Upper lobe of left lung (tissue), 6 donors: ENCODE measurements at places on chromosomes 12 and 14.

GRCh38 chr12:108696111-108696995 lies 35.0 kb downstream of the CORO1C start:
- peak overlapping the region; percentile 70 for H3K27ac ChIP-seq
- no peak for DNase-seq
- peaks cover 51% of the 10 kb centered on the region for H3K4me1 ChIP-seq
- H3K4me3 ChIP-seq = no peak overlapping the region

DNA sequence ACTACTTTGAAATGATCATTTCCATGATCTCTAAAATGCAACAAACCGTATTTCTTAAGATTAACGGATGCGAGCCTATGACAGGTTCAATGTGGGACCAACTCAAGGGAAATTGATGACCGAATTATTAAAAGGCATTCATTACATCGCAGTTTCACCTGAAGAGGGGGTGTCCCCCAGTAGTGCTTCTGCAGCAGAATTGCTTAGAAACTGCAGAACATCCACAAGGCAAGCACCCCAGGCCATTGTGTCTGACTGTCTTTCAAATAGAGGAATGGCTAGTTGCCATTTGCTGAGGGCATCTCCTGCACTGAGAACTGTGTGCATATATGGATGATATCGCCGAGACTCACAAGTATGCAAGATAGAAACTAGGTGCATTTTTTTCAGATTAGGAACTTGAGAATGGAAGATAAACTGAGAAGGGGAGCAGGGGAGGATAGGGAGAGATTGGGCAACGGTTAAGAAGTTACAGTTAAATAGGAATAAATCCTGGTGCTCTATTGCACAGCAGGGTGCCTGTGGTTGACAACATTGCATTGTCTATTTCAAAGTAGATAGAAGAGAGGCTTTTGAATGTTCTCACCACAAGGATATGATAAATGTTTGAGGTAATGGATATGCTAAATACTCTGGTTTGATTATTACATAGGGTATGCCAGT lies 234.3 kb upstream of the PLEKHG7 start:
- H3K4me3 ChIP-seq = no peak overlapping the region
- H3K36me3 ChIP-seq = no peaks in the 10 kb centered on the region

DNA sequence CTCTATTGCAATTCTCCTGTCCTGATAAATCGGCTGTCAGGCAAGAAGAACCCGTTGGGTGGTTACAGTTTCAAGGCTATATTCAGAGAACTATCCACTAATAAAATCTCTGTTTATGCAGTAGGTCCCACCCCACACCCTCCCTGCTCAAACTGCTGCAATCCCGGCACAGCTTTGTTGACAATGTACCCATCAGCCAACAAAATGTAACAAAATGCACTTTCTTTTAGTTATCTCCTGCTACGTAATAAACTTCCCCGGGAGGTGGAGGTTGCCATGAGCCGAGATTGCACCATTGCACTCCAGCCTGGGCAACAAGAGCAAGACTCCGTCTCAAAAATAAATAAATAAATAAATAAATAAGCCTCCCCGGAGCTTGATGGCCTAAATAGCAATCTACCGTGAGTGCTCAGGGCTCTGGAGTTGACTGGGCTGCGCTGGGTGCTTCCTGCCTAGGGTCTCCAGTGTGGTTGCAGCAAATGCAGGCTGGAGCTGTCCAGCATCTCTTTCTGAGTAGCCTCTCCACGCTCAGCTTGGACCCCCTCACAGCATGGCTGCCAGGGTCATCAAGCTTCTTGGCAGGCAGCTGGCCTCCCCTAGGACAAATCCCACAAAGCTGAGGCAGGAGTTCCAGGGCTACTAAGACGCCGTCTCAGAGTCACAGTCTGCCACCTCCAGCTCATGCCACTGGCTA lies 43.2 kb upstream of the FBRSL1 start:
- no peaks in the 10 kb centered on the region for H3K36me3 ChIP-seq
- H3K4me1 ChIP-seq = peaks cover 12% of the 10 kb centered on the region
- peak overlapping the region; percentile 37 for H3K4me3 ChIP-seq
- H3K27me3 ChIP-seq = no peaks in the 10 kb centered on the region

DNA sequence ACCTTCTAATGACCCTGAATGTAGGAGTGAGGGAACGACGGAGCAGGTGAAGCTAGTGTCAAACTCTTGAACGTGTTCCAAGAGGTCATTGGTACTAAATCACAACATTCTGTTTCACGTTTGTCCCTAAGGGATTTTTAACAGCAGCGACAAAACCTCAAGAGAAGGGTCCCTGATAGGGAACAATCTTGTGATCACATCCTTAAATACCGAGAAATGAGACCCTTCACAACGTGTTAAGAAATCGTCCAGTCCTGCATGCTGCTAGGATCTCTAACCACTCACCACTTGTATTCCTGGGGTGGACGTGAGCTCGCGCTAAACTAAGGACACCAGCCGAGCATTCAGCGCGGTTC lies 134.1 kb upstream of the KRAS start:
- H3K4me1 ChIP-seq = peaks cover 5% of the 10 kb centered on the region
- peak overlapping the region; percentile 98 for H3K27ac ChIP-seq
- H3K36me3 ChIP-seq = no peaks in the 10 kb centered on the region

DNA sequence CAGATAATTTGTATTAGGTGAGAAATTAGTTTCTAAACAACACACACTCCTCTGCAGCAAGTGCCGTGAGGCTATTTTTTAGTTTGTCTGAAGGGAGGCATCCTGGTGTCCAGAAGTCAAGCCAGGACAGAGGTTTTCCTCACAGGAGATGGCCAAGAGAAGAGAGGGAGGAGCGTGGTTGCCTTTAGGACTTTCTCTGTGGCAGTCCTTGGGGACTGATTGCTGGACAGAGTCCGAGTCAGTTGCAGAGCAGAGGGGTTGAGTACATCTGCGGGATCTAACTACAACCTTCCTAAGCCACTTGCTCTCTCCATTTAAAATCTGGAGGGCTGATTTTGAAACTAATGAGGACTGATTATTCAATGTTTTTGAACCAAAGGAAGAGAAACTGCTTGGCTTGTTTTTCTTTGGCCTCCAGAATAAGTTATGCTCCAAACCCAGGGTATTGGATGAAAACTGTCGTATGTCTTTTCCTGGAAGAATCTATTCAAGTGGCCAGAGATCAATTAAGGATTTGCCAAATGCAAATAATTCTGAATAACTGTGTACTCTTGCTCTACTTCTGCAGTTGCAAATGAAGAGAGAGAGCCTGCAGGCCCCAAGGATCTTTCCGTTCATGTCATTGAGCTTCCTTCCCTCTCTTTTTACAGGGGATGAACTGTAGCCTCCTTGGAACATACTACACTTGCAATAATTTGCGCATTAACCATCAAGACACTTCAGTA lies 1.2 kb downstream of the SLCO1C1 start:
- H3K4me3 ChIP-seq = no peak overlapping the region
- H3K36me3 ChIP-seq = no peaks in the 10 kb centered on the region
- no peaks in the 10 kb centered on the region for H3K27me3 ChIP-seq
- H3K4me1 ChIP-seq = no peaks in the 10 kb centered on the region
- DNase-seq = no peak

GRCh38 chr12:13268581-13268980 lies 72.1 kb downstream of the EMP1 start:
- H3K27ac ChIP-seq = no peak overlapping the region
- no peaks in the 10 kb centered on the region for H3K4me1 ChIP-seq
- no peaks in the 10 kb centered on the region for H3K36me3 ChIP-seq
- no peak overlapping the region for H3K4me3 ChIP-seq
- H3K27me3 ChIP-seq = no peaks in the 10 kb centered on the region

- H3K27me3 ChIP-seq = no peaks in the 10 kb centered on the region
- no peak for DNase-seq
- H3K36me3 ChIP-seq = no peaks in the 10 kb centered on the region
- no peaks in the 10 kb centered on the region for H3K4me1 ChIP-seq
- no peak overlapping the region for H3K27ac ChIP-seq
Observed at GRCh38 chr12:61502179-61502578, 758.0 kb upstream of the USP15 start.
